ENCODE measurements at places on chromosomes 12 and 14.

DNA sequence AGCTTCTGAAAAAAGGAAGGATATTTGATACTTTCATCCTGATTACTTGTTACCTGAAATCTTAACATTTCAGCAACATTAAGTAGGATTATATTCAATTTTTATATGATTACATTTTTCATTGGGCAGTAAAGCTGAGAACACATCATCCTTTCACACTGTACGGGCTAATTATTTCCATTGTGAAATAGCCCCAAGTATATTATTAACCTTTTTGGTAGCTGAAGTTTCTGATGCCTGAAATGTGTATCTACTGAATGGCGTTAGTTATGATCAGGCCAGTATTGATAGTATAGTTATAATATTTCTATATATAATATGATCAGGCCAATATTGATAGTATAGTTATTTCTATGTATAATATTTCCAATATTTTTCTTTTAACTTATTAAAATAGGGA is 10.1 kb downstream of the SPATS2 start:
- DNase-seq = no peak

GRCh38 chr14:89303456-89304435 is 113.3 kb downstream of the FOXN3 start:
- peak; percentile 4 for DNase-seq

DNA sequence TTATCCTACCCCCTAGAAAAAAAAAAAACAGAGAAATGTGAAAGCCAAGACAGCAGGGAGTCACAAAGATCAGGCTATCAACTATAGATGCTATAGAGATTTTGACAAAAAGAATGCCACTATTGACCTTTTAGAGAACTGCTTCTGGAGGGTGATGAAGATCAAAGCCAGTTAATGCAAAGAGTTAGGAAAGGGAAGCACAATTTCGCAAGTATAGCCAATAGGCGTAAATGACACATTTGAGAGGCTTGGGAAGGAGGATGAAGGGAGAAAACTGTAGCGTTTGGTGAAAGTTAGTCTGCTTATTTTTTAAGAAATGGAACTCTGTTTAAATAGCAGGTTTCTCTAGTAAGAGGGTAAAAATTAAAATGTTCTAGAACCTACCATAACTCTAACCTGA is 190.7 kb downstream of the DUSP6 start:
- DNase-seq = no peak

DNA sequence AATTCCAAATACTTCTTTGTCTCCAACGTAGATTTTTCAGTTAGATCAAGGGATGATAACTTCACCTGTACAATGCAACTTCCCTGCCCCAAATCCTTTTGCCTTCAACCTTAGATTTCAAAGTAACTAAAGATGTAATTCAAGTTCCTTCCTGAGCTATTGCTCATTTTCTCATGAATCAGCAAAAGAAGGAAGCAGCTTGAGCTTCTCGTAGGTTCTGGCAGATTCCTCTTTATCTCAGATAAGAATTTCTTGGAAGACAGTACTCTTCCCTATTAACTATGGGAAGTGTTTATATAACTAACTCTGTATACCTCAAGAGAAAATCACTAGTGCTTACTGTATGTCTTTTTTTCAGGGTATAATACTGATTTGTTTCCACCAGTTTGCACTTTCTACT is 203.8 kb downstream of the RASSF9 start:
- no peak for DNase-seq

DNA sequence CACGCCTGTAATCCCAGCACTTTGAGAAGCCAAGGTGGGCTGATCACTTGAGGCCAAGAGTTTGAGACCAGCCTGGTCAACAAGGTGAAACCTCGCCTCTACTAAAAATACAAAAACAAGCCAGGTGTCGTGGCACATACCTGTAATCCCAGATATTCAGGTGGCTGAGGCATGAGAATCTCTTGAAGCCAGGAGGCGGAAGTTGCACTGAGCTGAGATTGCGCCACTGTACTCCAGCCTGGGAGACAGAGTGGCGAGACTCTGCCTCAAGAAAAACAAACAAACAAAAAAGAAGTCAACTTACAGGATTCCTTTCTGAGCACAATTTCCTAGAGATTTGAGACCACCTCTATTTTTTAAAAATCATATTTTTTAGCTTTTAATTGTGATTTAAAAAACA is 45.3 kb downstream of the DGLUCY start:
- no peak for DNase-seq

GRCh38 chr12:46535376-46535775 is 162.8 kb upstream of the SLC38A2 start:
- no peak for DNase-seq

GRCh38 chr14:39433452-39433813 is 1.2 kb upstream of the FBXO33 start:
- DNase-seq = no peak
